ENCODE measurements at places on chromosomes 11 and 22.

GRCh38 chr11:3073029-3073435, 15.8 kb upstream of the CARS1 start:
- DNase-seq = no peak

- DNase-seq = no peak
Measured at GRCh38 chr11:71371674-71372069, 76.5 kb downstream of the DHCR7 start.

DNA sequence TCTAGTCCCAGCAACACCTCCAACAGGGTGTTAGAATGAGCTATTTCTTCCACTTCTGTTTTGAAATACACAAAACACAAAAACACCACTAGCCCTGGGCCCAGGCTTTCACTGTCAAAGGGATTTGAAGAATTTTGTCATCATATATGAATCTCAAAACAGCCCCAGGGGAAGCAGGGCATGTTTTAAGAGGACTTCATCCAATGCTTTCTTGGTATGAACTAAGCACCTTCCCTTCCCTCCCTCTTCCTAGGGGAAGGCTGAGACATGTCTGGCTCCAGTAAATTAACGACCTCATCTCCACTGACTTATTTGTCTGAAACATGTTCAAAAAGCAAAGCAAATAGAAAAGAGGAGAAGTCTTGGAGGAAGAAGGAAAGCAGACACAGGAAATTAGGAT, 75.7 kb upstream of the INCENP start:
- DNase-seq = no peak

GRCh38 chr22:26968859-26969523, 311.6 kb downstream of the MIAT start:
- no peak for DNase-seq

DNA sequence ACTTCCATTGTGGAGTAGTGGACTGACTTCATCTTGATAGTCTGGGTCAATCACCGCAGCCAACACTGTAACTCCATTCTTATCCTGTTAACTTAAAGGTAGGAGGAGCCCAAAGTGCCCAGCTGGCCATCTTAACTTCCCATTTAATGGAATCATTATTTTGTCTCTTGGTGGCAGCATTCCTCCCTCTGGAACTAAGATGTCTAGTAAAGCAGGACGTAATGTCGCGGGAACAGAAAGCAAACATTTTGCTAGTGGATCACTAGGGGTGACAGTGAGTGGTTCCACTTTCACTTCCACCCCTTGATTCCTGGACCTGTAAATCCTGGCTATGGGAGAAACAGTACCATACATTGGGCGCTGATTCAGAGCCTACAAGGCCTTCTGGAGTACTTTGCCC, 71.4 kb downstream of the GAB4 start:
- no peak for DNase-seq

DNA sequence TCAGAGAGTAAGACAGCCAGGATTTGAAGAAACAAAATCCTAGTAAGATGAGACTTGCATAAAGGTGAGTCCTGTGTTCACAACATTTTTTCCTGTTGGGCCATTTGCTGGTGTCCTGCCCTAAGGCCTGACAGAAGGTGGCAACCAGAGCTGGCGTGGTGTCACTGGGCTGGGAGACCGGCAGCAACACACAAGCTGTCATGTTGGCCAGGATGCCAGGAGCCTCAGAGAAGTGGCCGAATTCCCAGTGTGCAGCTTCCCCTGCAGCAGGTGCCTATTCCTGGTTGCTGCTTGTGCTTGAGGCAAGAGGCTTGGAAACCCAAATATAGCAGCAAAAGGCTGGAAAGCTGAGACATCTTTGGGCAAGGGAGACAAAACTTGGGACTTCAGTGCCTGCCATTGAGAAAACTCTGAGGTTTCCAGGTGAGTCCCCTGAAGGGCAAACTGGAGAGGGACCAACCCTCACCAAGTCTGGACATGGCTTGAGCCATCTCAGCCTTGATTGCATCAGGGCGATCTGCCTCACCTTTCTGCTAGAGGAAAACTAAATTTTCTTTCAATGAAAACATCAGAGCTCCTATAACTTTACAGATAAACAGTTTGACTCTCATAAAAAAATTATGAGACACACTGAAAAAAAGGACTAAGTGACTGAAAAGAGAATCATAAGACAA, 25.9 kb downstream of the ALG12 start:
- no peak for DNase-seq
